ENCODE measurements at places on chromosomes 3 and 15. TPM values are rescaled to one million over a fixed set of nuclear protein-coding genes. Genes with fewer than 3 reads are reported as not detected.

GRCh38 chr15:51386029-51386428 lies 44.6 kb downstream of the GLDN start:
- no peak for DNase-seq

- no peak for DNase-seq
Observed at GRCh38 chr3:177421481-177421785, 224.2 kb upstream of the TBL1XR1 start.

DNA sequence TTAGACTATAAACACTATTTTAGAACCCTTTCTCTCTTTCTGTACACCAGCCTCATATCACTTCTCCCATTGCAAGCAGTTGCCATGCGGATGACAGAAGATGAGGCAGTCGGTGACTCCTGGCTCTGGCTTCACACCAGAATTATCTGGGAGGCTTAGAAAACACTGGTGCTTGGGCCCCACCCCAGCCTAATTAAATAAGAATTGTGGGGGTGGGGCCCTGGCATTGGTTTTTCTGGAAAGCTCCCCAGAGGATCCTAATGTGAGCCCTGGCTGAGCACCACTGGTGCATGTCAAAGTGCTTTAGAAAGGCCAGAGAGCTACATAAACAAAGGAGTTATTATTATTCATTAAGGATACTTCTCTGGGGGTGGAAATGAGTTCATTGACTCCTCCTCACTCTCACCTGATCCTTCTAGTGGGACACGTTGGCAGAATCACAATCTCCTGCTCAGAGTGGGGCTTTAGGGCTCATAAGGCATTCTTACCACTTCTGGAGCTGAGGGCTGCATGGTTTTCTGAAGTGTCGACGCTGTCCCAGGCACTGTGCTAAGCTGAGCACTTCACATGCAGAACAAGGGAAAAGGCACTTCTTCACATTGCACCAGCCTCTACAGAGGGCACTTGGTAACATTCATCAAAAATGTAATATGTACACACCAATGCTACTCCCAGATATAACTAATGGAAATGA lies 188.5 kb upstream of the TLE3 start:
- DNase-seq: no peak

- DNase-seq: no peak
Observed at GRCh38 chr3:108130701-108131474, 40.1 kb upstream of the CD47 start.

GRCh38 chr15:62869116-62869515 lies 173.4 kb upstream of the TPM1 start:
- no peak for DNase-seq

- no peak for DNase-seq
Observed at GRCh38 chr3:171005648-171006047, 20.9 kb downstream of the SLC2A2 start.

DNA sequence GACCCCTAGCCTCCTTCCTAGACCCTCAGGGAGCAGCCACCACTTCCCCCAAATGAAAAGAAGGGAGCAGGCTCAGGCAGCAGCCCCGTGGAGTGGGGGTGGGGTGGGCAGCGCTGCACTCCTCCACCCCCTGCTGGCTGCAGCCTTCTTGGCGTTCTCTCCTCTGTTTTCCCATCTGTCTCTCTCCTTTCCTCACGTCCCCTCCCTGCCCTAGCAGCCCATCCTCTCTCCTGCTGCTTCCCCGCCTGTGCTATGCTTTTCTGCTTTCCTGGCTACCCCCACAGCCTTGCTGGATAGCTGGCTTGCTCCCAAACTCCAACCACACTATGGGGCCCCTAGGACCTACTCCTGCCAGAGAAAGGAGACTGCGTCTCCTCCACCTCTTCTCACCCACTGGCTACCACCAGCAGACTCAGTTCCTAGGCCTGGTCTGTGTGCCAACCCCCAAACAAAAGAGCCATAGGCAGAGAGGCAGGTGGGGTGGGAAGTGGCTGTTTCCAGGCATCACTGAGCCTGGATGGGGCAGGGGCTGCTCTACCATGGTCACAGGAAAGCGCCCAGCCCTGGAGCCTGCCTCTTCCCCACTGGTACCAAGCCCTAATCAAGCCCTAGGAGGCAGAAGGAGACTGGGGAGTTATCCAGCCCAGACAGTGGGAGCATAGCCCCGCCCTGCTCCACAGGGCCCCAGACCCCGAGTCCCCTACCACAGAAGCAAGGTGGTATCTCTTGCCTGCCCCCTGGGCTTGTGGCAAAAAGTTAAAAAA lies 3.4 kb upstream of the DISP2 start:
- no peak for DNase-seq

GRCh38 chr3:52851348-52851747 lies 16.5 kb upstream of the MUSTN1 start:
- peak; percentile 27 for DNase-seq

GRCh38 chr15:47813748-47814384 lies 96.6 kb downstream of the SEMA6D start:
- DNase-seq: no peak

DNA sequence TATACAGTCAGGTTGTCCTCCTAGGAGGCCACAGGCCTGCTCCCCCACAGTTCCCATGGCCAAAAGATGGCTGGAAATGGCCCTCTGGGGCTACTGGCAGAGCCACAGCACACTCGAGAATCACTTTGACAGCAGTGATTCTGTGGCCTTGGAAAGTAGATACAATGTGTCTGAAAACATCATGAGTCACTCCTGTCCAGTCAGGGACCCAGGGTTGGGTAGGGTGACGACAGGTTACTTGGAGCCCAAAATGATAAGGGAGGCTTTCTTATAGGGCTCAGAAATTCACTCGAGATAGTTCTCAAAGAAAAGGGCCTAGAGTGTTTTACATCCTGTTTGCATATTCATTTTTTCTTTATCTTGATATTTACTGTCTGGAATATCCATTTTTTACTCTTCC lies 24.3 kb downstream of the MRPS25 start:
- no peak for DNase-seq

DNA sequence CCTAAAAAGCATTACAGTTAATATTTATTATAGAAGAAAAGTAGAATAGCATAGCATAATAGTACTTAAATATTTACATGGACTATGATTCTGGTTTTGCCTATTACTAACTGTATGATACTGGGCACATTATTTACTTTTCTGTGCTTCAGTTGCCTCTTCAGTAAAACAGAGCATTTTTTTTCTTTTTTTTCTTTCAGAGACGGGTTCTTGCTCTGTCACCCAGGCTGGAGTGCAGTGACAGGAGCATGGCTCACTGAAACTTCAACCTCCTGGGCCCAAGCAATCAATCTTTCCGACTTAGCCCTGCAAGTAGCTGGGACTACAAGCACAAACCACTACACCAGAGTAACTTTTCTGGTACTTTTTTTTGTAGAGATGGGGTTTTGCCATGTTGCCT lies 47.0 kb downstream of the GYG1 start:
- DNase-seq: no peak

GRCh38 chr15:64938192-64938591 lies 26.5 kb downstream of the ANKDD1A start:
- no peak for DNase-seq

GRCh38 chr15:52677593-52678467 lies 1.4 kb downstream of the ATOSA start:
- DNase-seq: peak; percentile 74

- no peak for DNase-seq
Observed at GRCh38 chr3:188037195-188037718, 116.7 kb upstream of the LPP start.

DNA sequence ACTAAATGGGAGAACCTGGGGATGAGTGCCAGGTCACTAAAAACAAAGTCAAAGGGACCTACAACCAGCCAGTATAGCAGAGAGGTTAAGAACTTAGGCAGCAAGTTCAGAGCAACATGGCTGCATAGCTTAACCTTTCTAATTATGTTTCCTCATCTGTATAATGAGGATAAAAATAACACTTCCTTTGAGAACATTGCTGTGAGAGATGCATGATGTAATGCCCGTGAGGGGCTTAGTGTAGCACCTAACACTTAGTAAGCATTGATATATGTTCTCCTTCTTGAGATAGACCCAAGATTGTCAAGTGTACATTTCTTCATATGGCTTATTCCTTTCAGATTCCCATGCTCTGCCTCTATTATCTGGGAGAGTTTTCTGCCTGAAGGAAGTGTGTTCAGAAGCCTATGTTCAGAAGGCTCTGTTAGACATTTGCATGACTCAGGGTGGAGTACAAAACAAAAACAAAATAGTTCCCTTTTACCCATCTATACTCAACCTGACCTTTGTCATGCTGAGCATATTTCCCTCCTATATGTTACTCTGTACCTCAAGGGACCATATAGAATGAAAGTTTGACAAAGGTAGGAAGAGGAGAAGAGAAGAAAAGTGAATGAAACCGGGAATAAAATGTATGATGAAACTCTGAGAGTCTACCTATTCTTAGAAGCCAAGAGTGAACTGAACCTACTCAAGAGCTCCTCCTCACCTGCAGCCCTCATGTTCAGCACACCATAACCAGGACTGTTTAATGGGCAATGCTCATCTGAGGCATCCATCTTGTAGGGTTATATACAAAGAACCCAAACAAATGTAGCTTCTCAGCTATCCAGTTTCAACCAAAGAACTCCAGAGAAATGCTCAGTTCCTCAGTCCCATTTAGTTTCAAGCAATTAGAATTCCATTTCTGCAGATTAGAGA lies 70.7 kb upstream of the KCNMB2 start:
- no peak for DNase-seq

Gene ITPKA
- 0.53 TPM for total RNA-seq

Gene ZIC4
- total RNA-seq: not detected

Gene MOBP
- total RNA-seq: not detected

Gene PAQR5
- not detected for total RNA-seq

Gene CACNA1D
- 0.26 TPM for total RNA-seq

Gene ANAPC13
- 42.0 TPM for total RNA-seq

Gene DENND6A
- 15.5 TPM for total RNA-seq

Data from CD8-positive, alpha-beta memory T cell (primary cell).